ENCODE measurements at places on chromosomes 13 and 19.

DNA sequence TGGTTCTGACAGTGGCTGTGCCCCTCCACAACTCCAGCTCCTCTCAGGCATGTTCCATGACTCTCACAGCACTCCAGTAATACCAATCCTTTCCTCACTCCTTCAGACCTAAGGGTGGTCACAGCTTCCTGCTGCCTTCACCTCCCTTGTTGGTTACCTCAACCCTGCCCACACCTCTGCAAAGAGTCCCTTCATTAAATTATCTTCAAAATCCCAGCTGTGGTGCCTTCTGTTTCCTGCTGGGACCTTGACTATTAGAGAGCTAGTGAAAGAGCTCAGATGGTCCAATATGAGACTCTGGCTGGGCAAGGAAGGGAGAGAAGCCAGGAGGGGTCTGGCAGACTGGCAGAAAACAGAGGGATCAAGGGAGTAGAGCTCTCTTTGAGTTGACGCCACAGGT, 26.1 kb downstream of the DEDD2 start:
- no peak for DNase-seq

DNA sequence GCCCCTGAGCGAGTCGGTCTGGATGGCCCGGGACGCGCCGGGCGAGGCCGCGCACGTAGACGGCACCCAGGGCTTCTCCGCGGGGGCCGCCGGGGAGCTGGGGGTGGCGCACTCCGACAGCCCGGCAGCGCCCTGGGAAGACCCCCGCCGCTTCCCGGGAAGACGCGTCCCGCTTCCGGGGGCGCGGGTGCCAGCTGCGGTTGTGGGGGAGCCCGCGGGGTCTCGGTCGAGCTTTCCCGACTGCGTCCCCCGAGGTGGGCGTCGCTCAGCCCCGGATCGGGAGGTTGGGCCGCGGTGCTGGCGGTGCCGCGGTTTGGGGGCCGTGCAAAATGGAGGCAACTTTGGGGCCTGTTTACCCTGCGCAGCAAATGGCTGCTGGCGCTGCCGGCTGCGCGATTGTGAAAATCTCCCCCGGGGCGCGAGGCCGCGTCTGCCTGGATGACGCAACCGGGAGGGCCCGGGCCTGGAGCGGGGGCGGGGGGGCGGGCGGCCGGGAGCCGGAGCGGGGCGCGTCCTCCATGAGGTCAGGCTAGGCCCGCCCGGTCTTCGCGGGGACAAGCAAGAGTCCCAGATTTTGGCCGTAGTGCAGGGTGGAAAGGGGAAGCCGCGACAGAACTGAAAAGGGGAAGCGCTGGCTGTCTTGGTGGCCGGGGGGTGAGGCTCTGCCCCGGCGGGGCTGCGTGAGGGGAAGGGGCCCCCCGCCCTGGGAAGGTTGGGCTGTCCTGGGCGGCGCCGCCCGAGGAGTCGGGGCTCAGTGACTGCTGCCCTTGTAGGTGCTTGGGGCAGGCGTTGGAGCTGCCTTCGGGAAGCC, 11.3 kb downstream of the PEAK3 start:
- DNase-seq, result peak; percentile 94

DNA sequence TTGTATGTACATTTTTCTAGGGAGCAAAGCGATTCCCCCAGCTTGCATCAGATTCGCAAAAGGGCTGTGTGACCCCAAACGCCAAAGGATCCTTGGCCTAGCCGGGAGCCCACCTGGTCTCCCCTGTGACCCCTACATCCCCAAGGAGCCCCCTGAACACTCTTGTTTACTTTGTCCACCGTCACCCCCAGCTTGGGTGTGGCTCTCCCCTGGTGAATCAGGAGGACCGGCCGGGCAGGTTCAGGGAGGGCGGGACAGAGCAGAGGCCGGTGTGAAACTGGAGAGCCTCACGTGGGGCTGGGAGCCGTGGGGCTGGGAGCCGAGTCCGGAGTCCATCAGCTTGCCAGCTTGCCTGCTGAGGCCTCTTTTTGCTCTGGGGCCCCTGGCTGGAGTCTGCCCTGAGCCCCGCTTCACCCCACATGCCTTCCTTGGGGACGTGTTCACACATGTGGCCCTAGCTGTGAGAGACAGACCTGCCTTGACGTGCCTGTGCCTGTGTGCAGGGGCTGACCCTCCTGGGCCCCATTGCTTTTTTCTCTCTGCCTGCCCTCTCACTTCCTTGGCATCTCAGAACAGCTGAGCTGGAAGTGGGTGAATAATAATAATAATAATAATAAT, 2.0 kb downstream of the ITPKC start:
- peak; percentile 87 for DNase-seq

DNA sequence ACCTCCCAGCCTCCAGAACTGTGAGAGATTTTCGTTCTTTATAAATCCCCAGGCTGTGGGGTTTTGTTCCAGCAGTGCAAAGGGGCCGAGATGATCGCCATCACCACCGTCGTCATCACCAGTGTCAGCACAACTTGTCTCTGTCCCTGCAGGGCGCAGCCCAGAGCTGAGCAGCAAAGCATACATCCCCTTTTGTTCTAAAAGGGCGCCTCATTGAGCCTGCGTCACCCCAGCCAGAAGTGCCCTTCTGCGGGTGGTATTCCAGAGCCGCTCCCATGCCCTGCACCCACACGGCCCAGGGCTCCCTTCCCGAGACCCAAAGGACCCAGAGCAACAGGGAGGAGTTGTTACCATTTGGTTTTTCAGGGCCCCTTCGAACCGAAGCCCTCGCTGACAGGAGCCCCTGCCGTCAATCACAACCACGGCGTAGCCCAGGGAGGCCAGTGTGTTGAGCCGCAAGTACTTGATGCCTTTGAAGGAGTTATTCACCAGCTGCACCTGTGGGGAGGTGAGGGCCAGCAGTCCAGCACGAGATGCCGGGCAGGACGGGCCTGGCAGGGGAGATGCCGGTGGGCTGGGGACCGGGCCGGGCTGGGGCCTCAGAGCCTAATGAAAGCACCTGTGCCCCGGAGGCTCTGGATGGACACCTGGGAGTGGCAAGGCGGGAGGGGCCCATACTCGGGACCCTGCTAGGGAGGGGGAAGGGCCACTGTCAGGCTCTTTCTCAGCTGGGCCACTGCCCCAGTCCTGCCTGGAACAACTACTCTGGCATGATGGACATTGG, 14.4 kb upstream of the MYDGF start:
- DNase-seq, result no peak

DNA sequence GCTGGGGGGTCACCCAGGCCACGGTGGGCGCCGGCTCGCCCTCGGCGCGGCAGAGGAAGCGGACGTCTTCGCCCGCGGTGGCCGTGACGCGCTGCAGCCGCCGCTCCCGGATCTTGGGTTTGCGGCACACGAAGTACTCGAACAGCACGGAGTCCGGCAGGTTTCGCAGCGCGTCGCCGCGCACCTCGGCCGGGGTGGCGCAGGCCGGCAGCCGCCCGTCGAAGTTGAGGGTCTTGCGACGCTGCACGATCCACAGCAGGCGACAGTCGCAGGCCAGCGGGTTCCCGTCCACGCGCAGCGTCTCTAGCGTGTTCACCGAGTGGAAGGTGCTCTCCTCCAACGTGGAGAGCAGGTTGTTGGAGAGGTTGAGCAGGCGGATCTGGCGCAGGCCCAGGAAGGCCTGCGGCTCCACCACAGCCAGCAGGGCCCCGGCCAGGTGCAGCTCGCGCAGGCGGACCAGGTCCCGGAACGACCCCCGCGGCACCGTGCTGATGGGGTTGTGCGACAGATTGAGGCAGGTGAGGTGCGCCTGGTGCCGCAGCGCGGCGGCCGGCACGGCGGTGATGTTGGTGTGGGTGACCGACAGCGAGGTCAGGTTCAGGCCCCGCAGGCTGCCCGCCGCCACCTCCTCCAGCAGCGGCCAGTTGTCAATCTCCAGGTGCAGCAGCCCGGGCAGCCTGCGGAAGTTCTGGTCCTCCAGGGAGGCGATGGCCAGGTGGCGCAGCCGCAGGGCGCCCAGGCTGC, 8.6 kb upstream of the PEAK3 start:
- no peak for DNase-seq

GRCh38 chr13:104522235-104523072, 1456.2 kb upstream of the SLC10A2 start:
- DNase-seq, result no peak

- no peak for DNase-seq
Measured at GRCh38 chr13:97321616-97322321, 99.6 kb downstream of the MBNL2 start.

- no peak for DNase-seq
Measured at GRCh38 chr13:79459906-79460305, 21.0 kb upstream of the NDFIP2 start.

- DNase-seq, result no peak
Measured at GRCh38 chr13:42804244-42804874, 23.0 kb downstream of the FAM216B start.

DNA sequence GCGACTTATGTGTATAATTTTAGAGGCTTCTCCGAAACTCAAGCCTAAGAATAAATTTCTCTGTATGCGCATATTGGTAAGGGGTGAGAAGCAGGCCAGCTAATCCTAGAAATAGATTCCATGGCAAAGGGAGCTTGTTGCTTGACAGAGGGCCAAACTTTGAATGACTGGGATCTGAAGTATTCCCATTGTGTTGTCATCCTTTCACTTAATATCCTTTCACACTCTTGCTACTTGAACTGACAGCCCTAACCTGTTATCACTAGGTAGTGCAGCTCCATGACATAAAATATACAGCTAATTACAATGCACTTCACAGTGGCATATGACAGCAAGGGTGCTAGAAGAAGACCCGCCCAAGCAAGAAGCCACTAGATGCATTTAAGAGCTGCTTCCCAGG, 309.8 kb downstream of the OXGR1 start:
- no peak for DNase-seq

- DNase-seq, result peak; percentile 55
Measured at GRCh38 chr19:5973867-5974635, 3.9 kb downstream of the RANBP3 start.

GRCh38 chr13:33017323-33017929, 1.2 kb downstream of the KL start:
- peak; percentile 70 for DNase-seq

DNA sequence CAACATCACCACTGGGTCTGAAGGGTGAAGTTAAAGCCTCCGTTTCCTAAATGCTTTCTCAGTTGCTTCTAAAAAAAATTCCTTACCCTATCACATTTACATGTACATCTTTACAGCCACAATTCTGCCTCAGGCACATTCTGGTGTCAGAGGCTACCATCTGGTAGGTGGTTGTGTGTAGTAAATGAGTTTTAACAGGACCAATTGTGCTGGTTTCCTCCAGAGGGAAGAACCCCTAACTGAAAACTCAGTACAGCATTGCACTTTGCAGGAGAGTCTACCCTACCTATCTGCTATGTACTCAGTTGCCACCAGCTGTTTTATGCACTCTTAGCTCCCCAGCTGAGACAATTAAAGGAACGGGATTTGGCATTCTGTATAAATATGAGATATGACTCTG, 1576.5 kb downstream of the PCDH9 start:
- DNase-seq, result no peak

- no peak for DNase-seq
Measured at GRCh38 chr13:27403203-27403678, 21.2 kb upstream of the GTF3A start.
